Hypothalamus (tissue), 51 donors: ENCODE measurements at places on chromosomes 2 and 18.

DNA sequence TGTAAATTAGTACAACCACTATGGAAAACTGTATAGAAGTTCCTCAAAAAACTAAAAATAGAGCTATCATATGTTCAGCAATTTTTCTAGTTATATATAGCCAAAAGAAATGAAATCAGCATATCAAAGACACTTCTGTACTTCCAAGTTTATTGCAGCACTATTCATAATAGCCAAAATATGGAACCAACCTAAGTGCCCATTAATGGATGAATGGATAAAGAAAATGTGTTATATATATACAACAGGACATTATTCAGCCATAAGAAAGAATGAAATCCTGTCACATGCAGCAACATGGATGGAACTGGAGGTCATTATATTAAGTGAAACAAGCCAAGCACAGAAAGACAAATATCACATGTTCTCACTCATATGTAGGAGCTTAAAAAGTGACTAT lies 112.6 kb downstream of the MDH1 start:
- DNase-seq: no peak

- DNase-seq: no peak
Observed at GRCh38 chr2:240602266-240603050, 15.9 kb downstream of the CAPN10 start.

DNA sequence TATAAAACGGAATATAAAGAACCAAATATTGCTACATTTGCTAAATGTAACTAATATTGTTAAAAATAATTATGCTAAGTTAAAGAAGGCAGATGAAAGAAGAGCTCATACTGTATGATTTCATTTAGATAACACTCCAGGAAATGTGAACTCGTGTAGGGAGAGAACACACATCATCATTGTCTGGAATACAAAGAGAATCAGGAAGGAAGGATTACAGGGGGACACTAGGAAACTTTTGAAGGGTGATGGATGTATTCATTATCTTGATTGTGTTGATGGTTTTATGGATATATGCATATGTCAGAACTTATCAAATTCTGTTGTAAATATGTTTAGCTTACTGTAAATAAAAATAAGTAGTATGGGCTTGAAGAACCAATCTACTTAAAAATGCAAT lies 104.1 kb upstream of the TRIB2 start:
- no peak for DNase-seq

DNA sequence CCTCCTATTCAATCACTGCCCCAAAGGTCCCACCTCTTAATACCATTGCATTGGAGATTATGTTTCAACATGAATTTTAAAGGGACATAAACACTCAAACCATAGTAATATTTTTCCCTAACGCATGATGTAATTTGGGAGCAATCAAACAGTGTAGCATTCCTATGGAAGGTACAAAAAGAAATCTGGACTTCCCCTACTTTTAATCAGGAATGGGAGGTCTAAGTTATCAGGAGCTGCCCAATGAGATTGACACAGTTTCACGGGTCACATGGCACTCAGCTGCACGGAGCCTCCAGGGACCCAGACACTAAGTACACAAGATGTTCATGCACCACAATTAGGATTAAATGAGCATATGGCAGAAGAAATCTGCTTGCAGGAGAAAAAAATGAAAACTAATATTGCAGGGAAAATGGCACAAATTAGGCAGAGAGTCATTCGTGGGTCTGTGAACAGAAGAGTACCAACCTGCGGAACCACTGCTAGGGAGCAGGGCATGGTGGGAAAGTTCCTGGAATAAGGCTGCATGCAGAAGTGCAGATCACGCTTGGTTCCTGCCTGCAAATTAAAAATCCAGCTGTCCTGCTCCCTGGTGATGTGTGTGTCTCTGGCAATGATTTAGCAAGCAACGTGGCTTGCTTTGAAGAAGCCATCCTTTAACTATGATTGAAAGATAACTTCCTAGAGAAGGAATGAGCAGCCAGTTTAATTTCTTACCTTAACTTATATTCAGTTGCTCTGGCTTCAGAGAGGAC lies 326.6 kb upstream of the ID2 start:
- no peak for DNase-seq

GRCh38 chr2:24360963-24361330 lies 611 bp upstream of the ITSN2 start:
- DNase-seq: no peak

DNA sequence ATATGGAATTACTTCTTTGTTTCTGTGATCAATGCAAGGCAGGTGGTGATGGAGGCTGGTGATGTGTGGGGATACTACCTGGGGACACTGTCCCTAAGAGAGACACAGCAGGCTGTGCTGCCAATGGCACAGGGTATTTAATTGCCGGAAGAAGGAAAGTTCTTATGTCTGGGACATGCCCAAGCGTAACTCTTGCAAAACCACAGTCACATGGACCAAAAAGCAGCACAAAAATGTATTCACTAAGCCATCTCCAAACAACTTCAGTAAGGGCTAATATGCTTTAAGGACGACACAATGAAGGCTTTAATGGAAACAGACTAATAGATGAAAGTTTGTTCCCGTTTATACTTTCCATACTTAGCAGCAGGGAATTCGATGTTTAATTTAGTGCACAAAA lies 49.7 kb upstream of the AP1S3 start:
- no peak for DNase-seq

DNA sequence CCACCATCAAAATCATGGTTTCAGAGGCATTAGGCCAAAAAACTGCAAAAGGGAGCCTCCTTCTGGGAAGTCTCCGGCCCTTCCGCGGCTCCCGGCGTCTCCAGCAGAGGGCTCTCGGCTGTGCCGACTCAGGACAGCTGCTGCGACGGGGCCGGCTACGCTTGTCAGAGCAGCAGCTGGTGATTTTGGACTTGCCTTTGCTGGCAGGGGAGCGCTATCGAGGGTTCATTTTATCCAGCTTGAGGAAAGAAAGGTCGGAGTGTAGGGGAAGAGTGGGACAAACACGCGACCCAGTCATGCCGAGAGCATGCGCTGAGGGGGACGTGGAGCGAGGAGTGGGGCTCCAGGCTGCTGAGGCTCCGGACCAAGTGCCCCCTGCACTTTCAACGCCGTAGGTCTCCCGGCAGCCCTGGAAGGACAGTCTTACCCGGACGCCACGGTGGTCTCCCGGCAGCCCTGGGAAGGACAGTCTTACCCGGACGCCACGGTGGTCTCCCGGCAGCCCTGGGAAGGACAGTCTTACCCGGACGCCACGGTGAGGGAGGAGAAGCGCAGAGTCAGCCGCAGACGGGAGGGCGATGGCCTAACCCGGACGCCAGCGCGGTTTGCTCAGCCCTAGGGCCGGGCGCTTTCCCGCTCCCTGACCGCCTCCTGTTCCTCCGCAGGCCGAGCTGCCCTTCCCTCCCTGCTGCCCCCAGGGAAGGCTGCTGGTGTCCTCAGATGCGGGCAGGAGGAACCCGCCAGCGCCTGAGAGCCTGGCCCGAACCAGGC lies 21.7 kb downstream of the DDX18 start:
- peak; percentile 68 for DNase-seq

DNA sequence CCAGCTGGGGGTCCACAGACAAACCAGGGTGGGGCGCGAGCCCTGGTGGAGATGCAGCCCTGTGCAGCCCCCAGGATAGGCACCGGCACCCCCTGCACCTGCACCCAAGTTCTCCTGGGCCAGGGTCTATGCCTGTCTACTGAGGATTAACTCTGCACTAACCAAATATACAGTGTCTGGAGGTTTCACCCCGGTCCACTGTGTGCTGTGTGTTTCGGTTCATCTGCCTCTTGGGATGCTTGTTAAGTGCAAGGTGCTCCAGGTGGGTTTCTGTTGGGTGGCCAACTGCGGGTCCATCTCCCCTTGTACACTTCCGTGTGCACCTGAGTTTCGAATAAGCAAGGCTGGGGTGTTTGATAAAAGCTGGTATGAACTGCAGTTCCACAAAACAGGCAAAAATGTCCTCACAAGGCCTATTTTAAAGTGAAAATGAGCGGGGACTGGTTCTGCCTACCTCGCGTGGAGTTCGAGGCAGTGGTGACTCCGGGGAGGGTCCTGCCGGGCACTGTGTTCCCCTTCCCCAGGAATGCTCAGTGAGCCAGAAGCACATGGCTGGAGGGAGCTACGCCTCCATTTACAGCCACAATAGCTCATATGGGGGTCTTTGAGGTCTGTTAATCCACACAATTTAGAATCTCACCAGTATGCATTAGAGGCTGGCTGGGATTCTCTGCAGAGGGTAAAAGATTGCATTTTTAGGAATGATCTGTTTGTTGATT lies 70.7 kb downstream of the EDAR start:
- DNase-seq: no peak

DNA sequence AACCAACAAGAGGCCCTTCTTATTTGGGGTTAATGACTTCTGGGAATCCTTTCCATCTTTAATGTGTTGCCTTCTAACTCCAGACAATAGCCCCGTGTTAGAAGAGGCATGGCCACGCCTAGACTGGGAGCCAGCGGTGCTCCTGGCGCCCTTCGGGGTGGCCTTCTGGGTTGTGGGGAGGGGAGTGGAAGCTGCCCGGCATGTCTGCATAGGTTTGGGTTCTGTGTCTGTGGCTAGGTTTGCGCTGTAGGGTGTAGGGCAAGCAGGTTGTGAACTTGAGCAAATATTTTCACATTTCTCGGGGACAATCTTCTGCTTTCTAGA lies 40.4 kb downstream of the CELF4 start:
- no peak for DNase-seq

GRCh38 chr18:23943903-23944624 lies 70.5 kb upstream of the TTC39C start:
- DNase-seq: no peak

DNA sequence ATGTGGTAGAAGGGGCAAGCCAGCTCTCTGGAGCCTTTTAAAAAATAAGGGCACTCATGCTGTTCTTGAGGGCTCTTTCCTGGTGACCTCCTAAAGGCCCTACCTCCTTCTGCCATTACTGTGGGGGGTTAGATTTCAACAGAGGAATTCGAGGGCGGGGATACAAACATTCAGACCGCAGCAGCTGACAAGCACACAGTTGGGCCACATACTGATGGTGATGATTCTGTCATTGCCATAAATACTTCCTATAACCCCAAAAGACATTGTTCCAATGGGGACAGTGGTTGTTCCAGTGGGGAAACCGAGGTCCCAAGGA lies 67.0 kb downstream of the TSHZ1 start:
- DNase-seq: no peak

GRCh38 chr2:3480352-3481010 lies 38.9 kb downstream of the ADI1 start:
- no peak for DNase-seq

GRCh38 chr2:206432193-206433082 lies 10.9 kb upstream of the ADAM23 start:
- no peak for DNase-seq

GRCh38 chr18:50158866-50159653 lies 35.9 kb downstream of the MYO5B start:
- DNase-seq: no peak

GRCh38 chr2:18988631-18989232 lies 369.7 kb downstream of the OSR1 start:
- no peak for DNase-seq

- no peak for DNase-seq
Observed at GRCh38 chr2:601806-602455, 75.3 kb downstream of the TMEM18 start.

DNA sequence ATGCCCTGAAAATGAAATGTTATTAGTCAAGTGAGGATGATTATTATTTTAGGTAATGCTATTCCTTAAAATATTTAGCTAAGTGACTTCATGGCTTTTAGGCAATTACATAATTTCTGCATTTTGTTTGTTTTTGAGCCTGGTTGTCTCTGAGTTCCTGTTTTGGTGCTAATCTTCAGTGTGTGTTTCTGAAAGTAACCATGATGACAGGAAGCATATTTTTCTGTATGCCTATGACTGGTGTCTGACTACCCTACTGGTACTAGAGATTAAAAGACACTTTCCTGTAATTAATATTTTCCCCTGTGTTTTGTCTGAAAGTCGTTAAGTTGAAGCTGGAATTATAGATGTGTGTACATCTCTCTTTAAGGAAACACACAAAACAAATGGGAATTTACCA lies 295.0 kb upstream of the SPRED2 start:
- no peak for DNase-seq

GRCh38 chr2:240136671-240137292 lies 677 bp upstream of the COPS9 start:
- DNase-seq: no peak

DNA sequence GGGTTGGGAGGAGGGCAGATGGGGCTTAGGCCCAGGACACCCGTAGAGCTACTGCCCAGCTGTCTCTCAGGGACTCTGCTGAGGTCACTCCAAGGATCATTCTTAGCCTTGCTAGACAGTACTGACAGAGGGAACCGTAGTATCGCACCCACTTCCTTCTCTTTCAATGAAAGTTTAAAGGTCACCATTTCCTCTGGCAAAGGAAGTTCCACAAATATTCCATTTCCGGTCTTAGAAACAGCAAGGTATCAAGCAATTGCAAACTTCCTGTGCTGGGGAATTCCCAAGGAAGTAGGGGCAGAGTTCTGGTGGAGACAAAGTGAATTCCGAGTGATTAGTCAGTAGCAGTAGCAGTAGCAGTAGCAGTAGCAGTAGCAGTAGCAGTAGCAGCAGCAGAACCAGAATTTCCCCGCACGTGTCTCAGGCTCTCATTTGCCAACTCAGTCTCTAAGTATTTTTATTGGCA lies 24.7 kb downstream of the IL1B start:
- no peak for DNase-seq

GRCh38 chr2:121008975-121009374 lies 273.3 kb downstream of the GLI2 start:
- DNase-seq: no peak

- DNase-seq: no peak
Observed at GRCh38 chr2:161436411-161436810, 20.3 kb downstream of the TBR1 start.

GRCh38 chr2:53053937-53054336 lies 713.7 kb upstream of the CHAC2 start:
- no peak for DNase-seq

GRCh38 chr18:63686871-63687270 lies 15.9 kb upstream of the SERPINB11 start:
- DNase-seq: no peak

DNA sequence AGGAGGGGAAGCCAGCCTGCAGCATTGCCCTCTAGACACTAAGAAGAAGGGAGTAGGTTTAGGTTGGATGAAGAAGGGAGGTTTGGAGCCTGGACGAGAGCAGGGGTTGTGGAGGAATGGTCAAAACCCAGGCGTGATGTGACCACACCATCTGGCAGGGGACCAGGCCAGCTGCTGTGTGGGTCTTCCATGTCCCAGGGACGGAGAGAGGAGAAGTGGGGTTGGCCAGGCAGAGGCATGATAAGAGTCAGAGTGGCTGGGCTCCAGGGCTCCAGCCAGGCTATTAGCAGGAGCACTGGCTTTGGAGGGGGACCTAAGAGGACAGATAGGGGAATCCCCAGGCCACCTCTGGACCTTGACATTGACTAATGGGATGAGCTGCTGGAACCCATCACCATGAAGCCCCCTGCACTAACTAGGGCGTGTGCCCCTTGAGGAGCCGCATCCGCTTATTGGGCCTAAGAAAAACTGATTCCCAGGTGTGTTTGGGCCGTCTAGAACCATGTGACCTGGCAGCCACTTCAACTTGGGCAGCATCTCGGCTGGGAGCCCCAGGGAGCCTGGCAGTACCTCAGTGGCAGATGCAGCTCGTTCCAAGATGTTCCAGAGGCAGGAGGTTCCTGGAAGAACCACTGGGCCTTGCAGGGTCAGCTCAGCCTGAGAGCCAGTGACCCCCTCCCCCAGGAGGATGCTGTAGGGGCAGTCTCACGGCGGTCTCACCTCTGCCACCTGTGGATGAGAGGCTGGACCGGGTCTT lies 235.1 kb downstream of the AGAP1 start:
- no peak for DNase-seq

GRCh38 chr2:96869281-96869821 lies 529 bp downstream of the SEMA4C start:
- DNase-seq: peak; percentile 76

GRCh38 chr2:200435379-200435778 lies 74.5 kb downstream of the KCTD18 start:
- no peak for DNase-seq

GRCh38 chr18:29104671-29105070 lies 927.7 kb upstream of the CDH2 start:
- DNase-seq: no peak
